ENCODE measurements at places on chromosomes 6 and 20.
A peak's percentile ranks its signal among the peaks of the same experiment; 100 is the strongest.

GRCh38 chr6:40735121-40735520, 148.0 kb upstream of the LRFN2 start:
- no peak overlapping the region for H3K4me3 ChIP-seq
- H3K4me1 ChIP-seq, result no peaks in the 10 kb centered on the region
- peaks cover 15% of the 10 kb centered on the region for H3K27me3 ChIP-seq
- no peak for DNase-seq
- no peaks in the 10 kb centered on the region for H3K36me3 ChIP-seq

GRCh38 chr6:113122060-113122459, 735.1 kb upstream of the MARCKS start:
- no peaks in the 10 kb centered on the region for H3K27me3 ChIP-seq
- peak overlapping the region; percentile 91 for H3K27ac ChIP-seq
- no peaks in the 10 kb centered on the region for H3K36me3 ChIP-seq
- no peak overlapping the region for H3K4me3 ChIP-seq
- H3K4me1 ChIP-seq, result peaks cover 36% of the 10 kb centered on the region

DNA sequence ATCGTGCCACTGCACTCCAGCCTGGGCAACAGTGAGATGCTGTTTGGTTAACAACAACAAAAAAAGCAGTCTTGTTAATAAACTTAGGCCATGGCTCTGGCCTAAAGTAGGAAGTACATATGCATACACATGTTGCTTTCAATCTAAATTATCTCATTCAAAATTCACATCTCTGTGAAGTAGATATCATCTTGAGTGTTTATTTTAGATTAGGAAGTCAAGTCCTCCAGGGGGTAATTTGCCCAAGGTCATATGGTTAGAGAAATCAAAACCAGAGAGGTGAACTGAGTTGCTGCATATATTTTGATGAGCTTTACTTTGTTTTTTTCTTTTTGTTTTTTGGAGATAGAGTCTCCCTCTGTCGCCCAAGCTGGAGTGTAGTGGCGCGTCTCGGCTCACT, 52.8 kb downstream of the B4GALT5 start:
- H3K4me3 ChIP-seq, result no peak overlapping the region
- H3K4me1 ChIP-seq, result no peaks in the 10 kb centered on the region
- DNase-seq, result no peak
- H3K27ac ChIP-seq, result no peak overlapping the region

DNA sequence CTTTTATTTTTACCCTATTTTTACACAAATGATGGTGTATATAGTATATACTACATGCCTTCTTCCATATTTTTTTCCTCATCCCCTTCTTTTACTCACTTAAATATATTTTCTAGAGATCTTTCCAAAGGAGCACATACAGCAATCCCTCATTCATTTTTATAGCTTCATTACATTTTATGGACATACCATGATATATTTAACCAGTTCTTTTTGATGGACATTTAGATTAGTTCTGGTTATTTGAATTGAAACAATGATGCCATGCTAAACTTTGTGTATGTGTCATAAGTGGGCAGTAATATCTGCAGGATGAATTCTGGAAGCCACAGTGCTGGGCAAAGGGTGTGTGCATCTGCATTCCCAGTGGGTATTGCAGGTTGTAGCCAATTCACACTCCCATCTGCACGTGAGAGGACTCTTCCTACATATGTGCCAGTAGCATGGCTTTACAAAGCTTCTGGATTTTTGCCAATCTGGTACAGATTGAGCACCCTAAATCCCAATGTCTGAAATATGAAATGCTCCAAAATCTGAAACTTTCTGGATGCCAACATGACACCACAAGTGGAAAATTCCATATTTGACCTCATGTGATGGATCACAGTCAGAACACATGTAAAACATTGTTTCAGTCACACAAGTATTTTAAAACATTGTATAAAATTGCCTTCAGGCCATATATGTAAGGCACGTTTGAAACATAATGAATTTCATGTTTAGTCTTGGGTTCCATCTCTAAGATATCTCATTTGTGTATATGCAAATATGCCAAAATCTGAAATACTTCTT, 127.2 kb downstream of the ARID1B start:
- peaks cover 4% of the 10 kb centered on the region for H3K36me3 ChIP-seq
- H3K27me3 ChIP-seq, result no peaks in the 10 kb centered on the region
- no peaks in the 10 kb centered on the region for H3K4me1 ChIP-seq

- H3K27me3 ChIP-seq, result no peaks in the 10 kb centered on the region
- H3K27ac ChIP-seq, result no peak overlapping the region
- H3K4me3 ChIP-seq, result no peak overlapping the region
- no peak for DNase-seq
- no peaks in the 10 kb centered on the region for H3K36me3 ChIP-seq
- H3K4me1 ChIP-seq, result no peaks in the 10 kb centered on the region
Observed at GRCh38 chr6:93974332-93974731, 555.0 kb upstream of the EPHA7 start.

All from SJSA1 (cell line).